ENCODE measurements at places on chromosomes 16 and 17.

GRCh38 chr16:27947696-27948095 is 115.8 kb downstream of the GSG1L start:
- no peak for DNase-seq

- no peak for DNase-seq
These were observed 826.9 kb upstream of the CDH8 start for GRCh38 chr16:62863139-62863538.

GRCh38 chr16:79677799-79678530 is 77.4 kb upstream of the MAF start:
- DNase-seq = no peak

GRCh38 chr17:70881093-70881492 is 711.8 kb downstream of the KCNJ2 start:
- no peak for DNase-seq

GRCh38 chr16:78996790-78997189 is 603.7 kb downstream of the MAF start:
- DNase-seq = no peak

DNA sequence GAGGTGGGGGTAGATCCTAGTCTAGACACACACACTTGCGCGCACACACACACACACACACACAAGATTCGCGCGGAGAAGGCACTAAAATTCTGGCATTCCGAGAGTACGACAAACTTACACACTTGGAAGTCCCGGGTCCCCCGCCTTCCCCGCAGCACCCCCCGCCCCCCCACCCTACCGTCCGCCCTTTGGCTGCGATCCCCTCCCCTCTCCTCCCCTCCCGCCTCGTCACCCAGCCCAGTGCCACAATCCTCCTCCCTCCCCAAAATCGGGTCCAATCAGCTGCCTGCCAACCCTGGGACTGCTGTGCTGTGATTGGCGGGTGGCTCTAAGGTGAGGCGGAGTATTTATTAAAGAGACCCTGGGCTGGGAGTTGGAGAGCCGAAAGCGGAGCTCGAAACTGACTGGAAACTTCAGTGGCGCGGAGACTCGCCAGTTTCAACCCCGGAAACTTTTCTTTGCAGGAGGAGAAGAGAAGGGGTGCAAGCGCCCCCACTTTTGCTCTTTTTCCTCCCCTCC is at the start of gene SOX9:
Gene SOX9, plus strand, starts transcription at position 379 of the 522 bp plus-strand sequence. CDS start 372 bp downstream, outside the sequence.
- DNase-seq = peak; percentile 70

GRCh38 chr17:49406421-49407061 is 8.1 kb downstream of the PHB1 start:
- no peak for DNase-seq

Measured in AG09309 (cell line).